ENCODE measurements at places on chromosomes 1 and 21.
A peak's percentile ranks its signal among the peaks of the same experiment; 100 is the strongest.

DNA sequence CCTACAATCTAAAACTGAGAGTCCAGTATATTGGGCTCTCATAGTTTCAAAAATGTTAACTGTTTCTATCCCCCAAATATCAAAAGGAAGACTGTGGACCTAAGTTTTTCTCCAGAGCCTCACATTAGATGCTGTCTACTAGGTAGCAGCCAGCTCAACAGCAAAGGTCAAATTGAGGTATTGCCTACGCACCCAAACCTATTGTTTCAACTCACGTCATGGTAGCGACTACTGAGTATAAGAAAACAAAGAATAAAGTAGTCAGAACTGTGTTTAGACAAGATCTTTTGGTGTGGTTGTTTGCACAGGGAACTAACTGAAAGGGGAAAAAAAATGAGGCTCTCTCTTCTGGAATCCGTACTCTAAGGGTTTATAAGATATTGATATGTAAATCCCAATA is 173.2 kb downstream of the LBR start:
- no peak for DNase-seq

DNA sequence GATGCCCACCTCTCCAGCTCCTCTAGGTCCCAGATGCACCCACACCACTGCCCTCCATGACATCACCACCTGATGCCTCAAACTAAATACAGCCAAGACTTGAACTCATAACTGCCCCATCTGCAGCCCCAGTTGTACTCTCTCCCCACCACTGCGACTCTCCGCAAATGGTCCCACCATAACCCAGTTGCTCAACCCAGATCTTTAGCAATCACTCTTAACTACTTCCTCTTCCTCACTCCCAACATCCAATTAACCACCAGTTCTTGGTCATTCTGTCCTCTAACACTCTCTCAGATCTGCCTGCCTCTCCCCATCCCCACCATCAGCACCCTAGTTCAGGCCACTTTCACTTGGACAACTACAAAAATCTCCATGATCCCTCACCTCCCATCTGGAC is 36.8 kb upstream of the PLA2G2C start:
- no peak for DNase-seq

- DNase-seq = no peak
Measured at GRCh38 chr1:54989473-54989872, 9.0 kb downstream of the TMEM61 start.

DNA sequence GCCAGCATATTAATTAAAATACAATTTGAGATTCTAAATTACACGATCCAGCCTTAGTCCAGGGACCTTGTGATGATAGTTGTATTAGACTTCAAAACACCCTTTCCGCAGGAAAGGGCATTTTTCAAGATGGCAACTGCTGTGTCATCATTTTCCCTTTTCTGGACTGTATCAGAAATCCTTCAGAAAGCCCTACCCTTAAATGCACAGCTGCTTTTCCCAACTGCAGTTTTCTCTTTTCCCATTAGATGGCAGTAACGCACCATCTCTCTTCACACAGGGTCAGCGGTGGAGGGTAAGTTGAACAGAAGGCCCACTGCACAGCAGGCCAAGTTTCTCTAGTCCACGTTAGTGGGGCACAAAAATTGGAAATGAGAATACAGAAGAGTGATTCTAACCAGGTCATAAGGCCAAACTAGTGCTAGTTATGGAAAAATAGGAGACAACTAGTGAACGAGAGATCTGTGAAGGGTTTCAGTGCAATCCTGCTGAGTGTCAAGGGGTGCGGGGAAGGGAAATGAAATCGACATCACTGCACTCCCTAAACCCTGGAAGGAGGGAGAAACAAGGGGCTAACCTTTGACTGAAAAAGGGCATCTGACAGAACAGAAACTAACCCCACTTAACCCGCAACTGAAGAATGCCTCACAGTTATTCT is 22.1 kb upstream of the TDRD10 start:
- peak; percentile 83 for DNase-seq

GRCh38 chr1:201276891-201277290 is 6.4 kb upstream of the PKP1 start:
- no peak for DNase-seq

- DNase-seq = no peak
Measured at GRCh38 chr1:78491451-78492071, 787 bp downstream of the PTGFR start.

DNA sequence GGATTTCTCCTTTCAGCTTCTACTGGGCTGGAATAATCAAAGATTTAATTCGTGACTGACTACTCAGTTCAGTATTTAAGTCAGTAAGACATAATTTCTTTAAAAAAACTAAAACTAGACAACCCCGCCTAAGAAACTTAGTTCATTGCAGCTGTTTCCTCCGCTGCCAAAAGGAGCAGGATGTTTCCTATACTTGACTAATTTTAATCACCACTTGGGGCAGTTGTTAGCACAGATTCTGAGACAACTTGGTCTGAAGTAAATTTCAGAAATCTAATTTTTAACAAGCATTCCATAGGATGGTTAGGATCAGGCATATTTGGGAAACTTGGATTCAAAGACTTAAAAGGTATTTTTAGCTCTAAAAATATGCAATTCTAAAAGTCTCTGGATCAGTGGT is 34.0 kb downstream of the EPRS1 start:
- peak; percentile 46 for DNase-seq

GRCh38 chr1:88883156-88883555 is 8.2 kb downstream of the GTF2B start:
- no peak for DNase-seq

DNA sequence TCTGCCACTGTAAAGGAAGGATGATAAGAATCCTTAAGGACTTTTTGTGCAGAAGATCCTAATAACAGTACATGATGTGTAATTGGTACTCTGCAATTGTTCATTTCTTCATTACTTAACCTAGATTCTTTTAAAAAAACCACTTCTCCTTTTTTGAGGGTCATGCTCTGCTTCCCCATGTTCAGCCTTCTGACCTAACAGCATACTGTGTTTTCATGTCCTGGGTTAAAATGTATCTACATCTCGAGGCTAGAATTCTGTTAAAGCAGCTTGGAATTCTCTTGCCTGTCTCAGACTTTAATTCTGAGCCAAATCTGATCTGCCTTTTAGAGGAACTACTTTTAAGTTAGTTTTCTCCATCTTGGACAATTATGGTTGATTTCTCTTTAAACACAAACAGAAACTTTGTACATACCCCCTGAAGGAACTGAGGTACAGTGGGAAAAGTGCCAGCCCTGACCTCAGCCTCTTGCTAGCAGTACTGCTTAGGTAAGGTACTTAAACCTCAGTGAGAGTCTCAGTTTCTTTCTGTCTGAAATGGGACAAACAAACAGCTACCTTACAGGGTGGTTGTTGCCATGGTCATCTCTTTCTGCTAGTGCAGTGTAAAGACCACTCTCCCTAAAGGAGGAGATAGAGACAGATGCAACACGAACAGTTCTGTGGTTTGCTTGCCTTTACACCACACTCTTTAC is 103.2 kb upstream of the DYNLT5 start:
- DNase-seq = peak; percentile 84

DNA sequence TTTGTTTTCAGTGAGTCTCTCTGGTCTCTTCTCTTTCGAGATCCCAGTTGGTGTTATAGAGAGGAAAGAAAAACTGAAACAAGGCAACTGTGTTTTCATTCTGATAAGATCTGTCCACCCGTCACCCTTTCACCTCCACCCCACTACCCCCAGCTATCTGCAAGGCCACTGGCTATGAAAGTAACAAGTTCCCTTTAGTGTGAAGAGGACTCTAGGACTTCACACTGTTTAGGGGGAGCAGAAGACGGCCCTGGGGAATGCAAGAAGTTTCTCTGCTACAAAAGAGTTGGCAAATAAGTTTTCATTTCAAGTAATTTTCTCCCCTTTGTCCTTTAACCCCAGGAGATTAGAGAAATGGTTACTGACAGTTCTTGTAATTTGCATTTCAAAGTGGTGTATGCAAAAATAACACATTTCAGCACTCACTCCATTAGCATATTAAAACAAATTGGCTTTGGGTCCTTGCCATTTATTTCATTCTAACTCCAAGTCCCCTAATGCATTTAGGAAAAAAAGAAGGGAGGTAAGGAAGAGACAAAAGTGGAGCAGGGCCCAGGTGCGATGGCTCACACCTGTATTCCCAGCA is 79.6 kb upstream of the PPM1J start:
- DNase-seq = no peak

DNA sequence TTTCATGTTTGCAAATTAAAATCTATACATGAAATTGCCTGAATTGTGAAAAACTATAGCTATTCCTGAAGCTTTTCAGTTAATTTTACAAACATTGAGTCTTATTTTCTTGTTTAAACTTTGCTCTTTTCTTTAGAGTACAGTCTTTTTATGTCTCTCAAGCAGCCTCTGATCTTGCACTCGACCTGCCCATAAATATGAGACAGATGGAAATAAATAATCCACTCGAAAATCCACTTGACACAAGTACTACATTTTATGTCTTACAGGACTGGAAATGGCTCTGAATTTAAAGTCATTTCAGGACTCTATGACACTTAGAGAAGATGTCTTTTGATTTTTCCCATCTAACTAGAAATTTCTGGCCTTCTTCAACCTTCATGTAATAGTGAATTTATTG is 283.8 kb downstream of the USP25 start:
- DNase-seq = no peak

DNA sequence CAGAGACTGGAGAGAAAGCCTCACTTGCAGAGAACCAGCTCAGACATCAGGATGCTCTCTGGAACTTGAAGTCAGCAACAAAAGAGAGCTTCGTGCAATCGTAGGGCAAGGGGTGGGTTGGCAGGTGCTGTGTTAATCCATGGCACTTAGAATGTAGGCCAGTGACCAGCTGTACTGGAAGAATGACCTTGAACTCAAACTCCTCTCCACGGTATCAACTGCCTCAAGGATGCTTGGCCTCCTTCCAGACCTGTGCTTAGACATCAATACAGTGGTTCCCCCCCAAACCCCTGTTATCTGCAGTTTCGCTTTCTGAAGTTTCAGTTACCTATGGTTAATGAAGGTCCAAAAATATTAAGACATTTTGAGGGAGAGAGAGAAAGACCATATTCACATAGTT is 6.5 kb downstream of the KANK4 start:
- no peak for DNase-seq
